ENCODE measurements at places on chromosomes 4 and X.

DNA sequence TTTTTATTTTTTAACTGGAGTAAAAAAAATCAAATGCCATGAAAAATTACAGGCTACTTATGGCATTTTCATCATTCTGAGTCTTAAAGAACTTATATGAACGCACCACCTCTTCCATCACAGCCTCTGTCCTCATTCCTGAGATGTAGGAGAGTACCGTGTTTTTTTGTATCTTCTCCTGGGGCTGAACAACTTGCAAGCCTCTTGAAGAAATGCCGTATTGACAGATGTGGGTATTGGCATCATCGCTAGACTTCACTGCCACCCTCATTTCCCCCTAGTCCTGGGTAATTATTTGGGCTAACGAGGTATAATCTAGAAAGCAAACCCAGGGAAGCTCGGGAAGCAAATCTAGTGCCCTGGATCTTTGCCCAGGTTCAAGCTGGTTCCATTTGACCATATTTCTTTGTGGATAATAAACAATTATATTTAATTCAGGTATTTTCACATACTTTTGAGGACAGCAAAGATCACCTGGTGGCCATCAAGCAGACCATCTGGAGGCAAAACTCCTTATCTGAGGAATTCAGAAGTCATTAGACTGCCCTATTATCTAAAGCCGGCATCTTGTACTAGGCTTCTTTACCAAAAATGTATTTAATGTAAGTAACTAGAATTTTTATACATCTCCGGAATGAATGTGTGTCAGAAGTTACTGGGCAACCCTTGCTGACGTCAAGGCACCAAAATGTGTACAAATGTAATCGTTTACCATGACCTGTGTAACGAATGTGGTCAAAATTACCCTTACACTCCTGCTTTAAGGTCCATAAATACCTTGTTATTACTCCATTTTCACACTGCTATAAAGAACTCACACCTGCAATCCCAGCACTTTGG is 55.9 kb upstream of the WDR19 start:
- no peak for DNase-seq

DNA sequence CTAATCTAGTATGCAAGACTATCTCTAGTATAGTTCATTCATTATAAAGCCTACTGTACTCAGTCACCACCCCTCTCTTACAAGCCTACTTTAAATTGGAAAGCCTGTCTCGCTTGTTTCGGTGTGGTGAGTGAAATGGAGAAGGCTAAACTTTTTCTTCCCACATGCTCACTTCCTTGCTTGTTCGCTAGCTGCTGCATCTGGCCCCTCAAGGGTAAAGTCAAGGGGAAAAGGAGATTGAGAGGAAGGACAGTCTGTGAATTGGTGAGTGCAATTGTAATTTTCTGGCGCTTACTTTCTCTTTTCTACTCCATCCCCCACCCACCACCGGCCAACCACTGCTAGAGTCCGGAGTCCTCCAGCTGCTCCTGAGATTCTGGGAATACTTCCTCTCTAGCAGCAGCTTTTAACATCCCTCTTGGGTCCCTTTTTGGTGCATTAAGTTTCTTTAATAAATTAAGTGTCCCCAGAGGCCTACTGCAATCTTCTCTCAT is 12.1 kb upstream of the ARAP2 start:
- no peak for DNase-seq

GRCh38 chrX:38260231-38260630 is 39.6 kb upstream of the SRPX start:
- DNase-seq: no peak

- no peak for DNase-seq
Observed at GRCh38 chr4:78638337-78639172, 87.0 kb downstream of the ANXA3 start.

DNA sequence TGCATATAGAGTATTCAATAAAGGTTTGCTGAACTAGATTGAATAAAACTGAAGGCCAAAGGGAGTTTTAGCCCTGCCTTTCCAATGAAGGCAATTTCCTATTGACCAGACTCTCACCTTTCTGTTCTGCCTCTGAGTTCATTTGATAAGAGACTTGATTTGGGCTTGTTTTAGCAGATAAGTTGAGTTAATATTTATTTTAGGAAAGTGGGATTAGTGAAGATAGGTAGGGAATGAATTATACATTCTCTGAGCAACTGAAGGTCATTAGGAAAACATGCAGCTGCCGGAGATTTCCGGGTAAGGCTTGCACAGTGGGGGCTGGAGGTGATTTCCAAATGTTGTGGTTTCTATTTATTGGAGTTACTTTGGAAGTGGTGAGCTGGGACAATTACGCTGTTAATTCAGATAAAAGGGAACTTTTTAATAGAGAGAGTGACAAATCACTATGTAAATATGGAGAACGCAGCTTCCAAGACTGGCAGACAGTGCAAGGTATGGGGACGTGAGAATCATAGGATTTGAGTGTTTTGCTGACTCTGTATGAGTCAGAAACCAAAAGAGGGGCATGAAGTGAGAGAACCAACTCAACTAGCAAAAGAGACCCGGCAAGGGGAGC is 553.6 kb upstream of the BOD1L1 start:
- no peak for DNase-seq

GRCh38 chr4:19987746-19988145 is 264.0 kb upstream of the SLIT2 start:
- DNase-seq: no peak

DNA sequence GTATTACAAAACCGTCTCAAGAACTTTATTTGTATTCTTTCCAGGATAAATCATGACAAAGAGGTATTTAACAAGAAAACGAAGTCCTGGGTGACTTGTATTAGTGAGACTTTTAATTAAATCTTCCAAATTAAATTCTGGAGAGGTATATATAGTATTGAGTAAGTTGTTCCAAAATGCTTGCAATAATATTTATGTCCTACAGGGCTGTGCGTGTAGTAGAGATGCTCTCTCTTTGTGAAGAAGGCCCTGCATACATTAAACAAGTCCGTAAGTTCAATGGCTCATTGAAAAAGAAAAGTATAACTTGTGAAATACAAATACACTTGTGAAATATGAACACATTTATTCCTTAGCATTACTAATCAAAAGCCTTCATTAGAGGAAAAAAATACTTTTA is 211.4 kb downstream of the ARHGAP24 start:
- DNase-seq: no peak

DNA sequence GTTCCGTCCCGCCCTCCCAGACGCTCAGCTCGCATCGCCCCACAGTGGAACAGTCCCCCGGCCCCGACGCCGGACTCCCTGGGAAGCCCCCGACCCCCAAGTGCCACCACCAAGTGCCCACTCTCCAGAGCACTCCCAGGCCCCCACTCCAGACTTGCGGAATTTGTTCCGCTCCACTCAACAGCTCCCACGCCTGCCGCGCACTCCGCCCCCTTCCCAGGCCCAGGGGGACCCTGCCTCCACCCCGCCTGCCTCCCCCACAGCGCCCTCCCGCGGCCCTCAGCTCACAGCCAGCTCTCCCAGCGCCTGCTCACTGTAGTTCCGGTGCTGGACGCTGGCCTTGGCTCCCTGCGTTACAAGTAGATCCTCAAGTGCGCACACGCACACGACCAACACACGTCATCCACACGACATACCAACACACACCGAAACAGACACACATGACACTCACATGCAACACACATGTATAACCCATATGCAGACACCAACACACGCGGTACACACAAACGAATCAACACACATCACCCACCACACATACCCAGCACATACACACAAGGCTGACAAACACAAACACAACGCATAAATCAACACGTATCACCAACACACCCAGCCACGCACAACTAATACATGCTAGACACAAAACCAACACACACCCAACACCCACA is 8.0 kb downstream of the MSX1 start:
- no peak for DNase-seq

GRCh38 chrX:47264483-47265173 is 31.8 kb downstream of the USP11 start:
- no peak for DNase-seq

GRCh38 chr4:8200302-8200975 is 1.3 kb downstream of the SH3TC1 start:
- no peak for DNase-seq

GRCh38 chr4:13367691-13368090 is 116.4 kb downstream of the RAB28 start:
- DNase-seq: no peak

DNA sequence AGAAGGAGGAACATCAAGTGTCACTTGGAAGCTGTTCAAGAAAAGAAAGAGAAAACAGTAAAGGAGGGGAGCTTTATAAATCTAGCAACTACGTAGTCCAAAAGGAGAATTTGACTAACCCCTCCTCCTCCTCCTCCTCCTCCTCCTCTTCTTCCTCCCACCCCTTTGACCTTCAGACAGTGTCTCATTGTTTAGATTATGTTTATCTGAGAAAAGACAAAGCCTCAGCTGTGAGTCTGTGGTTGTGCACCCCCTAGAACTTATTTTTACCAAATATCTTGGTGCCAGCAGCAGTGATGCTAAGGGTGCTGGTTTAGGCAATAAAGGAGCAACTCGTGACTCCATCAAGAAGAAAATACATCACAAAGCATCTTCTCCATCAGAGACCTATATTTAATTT is 68.9 kb upstream of the BMP2K start:
- no peak for DNase-seq

DNA sequence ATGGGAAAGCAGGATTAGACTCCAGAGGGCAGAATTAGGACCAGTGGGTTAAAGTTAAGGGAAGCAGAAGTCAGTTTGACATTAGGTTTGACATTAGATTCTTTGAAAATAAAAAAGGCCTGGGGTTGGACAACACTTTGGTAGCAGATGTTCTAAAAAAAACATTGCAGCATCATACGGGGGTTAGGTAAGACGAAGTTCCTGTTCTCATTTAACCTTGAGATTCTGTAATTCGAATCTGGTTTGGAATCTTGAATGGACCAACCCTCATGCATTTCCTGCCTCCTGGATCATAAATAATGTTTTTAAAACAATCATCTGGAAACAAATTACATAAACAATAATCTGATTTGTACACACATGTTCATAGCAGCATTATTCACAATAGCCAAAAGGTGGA is 181.0 kb downstream of the SHROOM3 start:
- no peak for DNase-seq

- no peak for DNase-seq
Observed at GRCh38 chr4:7464259-7464655, 29.5 kb upstream of the PSAPL1 start.

- DNase-seq: no peak
Observed at GRCh38 chrX:107537815-107538214, 88.4 kb downstream of the FRMPD3 start.
